ENCODE measurements at places on chromosomes 11 and 22.
A peak's percentile ranks its signal among the peaks of the same experiment; 100 is the strongest.

DNA sequence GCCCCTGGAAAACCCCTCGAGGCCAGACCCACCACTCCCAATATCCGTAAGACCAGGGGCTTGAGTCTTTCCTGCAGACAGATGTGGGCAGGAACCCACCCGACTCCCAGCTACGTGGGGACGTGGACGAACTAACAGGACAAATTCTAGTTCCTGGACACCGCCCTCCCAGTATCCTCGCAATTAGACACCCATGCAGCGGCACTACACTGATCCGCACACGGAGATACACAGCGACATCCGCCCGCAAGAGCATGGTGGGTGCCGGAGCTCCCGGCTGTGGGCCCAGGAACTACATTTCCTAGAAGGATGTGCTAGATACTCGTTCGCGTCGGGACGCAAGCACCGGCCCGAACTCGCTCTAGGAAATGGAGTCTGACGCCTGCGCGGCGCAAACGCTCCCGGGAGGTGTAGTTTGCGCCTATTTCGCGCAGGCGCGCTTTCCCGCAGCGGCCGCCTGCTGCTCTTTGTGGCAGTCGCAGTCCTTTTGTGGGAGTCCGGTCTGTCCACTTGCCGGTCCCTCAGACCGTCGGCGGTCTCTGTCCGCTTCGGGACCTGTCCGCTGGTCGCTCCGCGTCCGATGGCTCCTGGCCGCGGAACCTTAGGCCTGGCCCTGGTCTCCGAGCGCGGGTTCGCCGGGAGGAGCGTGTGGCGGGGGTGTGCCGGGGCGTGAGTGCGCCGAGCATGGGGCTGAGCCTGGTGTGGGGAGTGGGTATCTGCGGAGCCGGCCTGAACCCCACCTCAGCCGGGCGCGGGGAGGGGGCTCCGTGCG is at the start of gene ZNF74:
Gene ZNF74, plus strand, starts transcription at position 447 of the 772 bp plus-strand sequence. CDS start 478 bp downstream, outside the sequence.
- DNase-seq = peak; percentile 77

DNA sequence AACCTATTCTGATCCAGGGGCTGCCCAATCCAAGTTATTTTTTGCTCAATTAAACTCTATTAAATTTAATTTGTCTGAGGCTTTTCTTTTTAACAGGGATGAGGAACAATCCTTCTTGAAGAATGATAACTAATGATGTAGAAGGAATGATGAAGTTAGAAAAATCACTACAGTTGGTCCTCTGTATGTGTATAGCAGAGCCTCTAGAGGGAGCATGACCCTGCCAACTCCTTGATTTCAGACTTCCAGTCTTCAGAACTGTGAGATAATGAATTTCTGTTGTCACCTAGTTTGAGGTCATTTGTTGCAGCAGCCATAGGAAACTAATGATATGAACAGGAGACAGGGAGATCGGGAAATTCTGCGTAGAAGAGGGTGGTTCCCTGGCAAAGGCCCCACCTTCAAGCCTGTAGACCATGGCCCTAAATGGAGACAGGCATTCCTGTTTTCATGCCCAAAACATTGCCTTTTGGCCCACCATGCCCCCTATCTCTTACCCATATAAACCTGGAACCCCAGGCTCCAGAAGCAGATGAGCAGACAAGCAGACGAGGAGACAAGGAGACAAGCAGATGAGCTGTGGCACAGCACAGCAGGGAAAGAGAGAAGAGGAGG is 7.7 kb upstream of the QSER1 start:
- DNase-seq = no peak

DNA sequence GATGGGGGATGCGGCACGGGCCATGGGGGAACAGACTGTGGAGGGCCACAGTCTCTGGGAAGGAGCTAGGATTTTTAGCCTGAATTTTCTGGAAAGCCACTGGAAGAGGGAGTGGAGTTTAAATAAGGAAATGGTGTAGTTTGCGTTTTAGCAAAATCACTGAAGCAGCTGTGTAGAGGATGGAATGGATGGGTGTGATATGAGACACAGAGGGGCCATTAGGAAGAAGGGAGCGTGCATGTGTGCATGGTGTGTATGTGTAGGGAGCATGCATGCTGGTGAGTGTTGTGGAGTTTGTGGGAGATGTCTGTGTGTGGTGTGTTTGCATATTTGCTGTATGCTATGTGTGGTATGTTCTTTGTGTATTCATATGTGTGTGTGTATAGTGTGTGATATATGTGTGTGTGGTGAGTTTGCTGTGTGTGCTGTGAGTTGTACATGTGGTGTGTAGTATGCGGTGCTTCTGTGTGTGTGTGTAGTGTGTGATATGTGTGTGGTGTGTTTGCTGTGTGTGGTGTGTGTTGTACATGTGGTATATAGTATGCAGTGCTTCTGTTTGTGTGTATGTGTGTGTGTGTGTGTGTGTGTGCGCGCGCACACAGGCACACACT is 67.6 kb downstream of the FBXO7 start:
- no peak for DNase-seq

DNA sequence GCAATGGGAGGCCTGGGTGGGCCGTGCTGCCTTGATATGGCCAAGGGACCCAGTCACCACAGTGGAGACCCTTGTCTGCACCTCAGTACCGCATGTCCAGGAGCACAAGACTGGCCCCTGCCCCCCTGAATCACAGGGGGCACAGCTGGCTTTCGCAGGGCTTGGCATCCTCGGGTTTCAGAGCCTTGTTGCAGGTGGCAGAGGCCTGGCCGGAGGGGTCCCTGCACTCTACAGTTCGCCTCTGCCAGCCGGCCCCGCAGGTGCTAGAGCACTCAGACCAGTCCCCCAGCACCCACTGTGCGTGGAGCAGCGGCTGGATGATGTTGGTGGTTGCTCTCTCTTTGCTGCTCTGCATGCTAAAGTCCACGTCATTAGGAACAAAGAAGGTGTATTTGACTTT is 23.0 kb downstream of the ADAMTS8 start:
- no peak for DNase-seq

- no peak for DNase-seq
These were observed 59.2 kb downstream of the ELFN2 start for GRCh38 chr22:37368058-37368457.

- no peak for DNase-seq
These were observed 4.3 kb downstream of the ZC3H7B start for GRCh38 chr22:41305646-41306045.

DNA sequence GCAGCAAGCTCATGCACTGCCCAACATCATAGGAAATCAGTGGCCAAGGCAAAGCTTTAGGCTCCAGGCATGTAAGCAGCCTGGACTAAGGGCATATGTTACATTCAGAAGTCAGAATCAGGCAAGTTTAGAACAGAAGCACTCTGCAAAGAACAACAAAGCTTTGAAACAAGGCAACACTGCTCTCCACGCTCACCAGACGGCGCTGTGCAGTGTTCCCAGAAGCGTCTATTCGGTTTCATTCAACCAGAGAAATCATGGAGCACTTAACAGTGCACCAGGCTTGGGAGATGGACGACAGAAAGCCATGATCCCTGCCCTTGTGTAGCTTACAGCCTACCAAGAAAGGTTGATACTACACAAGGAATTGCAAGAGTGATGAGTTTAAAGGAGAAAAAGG is 555.8 kb downstream of the BUD13 start:
- no peak for DNase-seq

GRCh38 chr11:111403051-111403726 is 24.1 kb upstream of the POU2AF1 start:
- DNase-seq = no peak

DNA sequence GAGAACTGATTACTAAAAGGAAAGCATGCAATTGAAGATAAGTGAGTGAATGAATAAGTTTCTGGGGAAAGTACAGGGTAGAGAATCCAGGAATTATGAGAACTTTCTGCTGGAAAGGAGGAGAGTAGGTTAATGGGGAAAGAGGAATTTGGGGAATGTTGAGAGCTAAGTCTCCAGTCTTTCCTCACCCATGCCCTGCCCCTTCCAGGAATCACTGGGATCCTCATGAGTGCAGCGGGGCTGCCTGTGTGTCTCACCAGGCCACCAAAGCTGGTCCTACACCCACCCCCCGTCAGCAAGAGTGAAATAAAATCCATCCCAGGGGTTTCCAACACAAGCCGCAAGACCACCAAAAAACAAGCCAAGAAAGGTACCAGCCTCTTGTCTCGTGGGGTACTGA is 17.0 kb downstream of the DTX4 start:
- DNase-seq = no peak

GRCh38 chr11:60477035-60477445 is 15.5 kb upstream of the MS4A12 start:
- DNase-seq = no peak
